ENCODE measurements at places on chromosomes 16 and 17. TPM values are rescaled to one million over a fixed set of nuclear protein-coding genes. Genes with fewer than 3 reads are reported as not detected.

DNA sequence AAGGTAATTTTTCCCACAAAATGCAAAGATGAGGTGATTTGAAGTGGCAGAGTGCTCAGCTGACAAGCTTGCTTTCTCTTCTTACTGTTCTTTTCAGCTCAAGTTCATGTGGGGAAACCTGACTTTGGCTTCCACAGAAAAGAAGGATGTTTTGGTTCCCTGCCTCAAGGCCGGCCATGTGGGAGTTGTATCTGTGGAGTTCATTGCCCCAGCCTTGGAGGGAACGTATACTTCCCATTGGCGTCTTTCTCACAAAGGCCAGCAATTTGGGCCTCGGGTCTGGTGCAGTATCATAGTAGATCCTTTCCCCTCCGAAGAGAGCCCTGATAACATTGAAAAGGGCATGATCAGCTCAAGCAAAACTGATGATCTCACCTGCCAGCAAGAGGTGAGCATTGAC lies 18.4 kb upstream of the TMEM106A start:
- DNase-seq = no peak

GRCh38 chr17:50608700-50609379 lies 25.8 kb upstream of the ABCC3 start:
- no peak for DNase-seq

DNA sequence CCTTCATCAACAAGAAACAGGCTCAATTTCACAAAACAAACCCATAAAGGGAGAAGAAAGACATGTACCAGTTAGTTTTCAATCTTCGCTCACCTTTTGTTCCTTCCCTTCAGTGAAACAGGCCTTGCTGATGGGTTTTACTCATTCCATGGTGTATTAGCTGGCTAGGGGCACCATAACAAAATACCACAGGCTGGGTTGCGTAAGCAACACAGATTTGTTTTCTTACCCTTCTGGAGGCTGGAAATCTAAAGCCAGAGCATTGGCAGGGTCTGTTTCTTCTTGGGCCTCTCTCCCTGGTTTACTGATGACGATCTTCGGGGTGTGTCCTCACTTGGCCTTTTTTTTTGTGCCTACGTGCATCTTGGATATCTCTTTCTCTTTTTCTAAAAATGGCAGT lies 383.4 kb upstream of the RBFOX1 start:
- DNase-seq = no peak

Gene TAC4
- 0.24 TPM for polyA plus RNA-seq

Gene ARRB2
- 43.8 TPM for polyA plus RNA-seq

Gene PRSS22
- polyA plus RNA-seq = 1.4 TPM

GRCh38 chr17:77316191-77316641 lies 175.4 kb downstream of the SEC14L1 start:
- DNase-seq = peak; percentile 60

Measured in small intestine (tissue), 16 donors.